Pancreas (tissue), 10 donors: ENCODE measurements at places on chromosomes 2 and 18.

DNA sequence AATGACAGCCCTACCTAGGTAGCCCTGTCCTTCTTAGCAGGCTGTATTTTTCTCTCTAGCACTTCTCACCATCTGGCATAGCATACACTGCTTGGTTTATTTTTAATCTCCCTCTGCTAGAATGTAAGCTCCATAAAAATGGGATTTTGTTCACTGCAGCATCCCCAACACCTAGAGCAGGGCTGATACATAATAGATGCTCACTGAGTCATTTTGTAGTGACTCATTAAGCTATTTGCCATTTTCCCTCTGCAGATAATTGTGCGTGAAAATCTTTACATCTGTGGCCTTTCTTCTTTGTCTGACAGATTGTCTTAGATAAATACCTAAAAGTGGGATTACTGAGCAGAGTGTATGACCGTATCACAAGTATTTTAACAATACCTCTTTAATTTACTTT is 82.5 kb downstream of the CERS6 start:
- DNase-seq, result no peak

GRCh38 chr2:208545403-208546042 is 138.9 kb downstream of the PTH2R start:
- no peak for DNase-seq

GRCh38 chr18:29248805-29249204 is 1071.9 kb upstream of the CDH2 start:
- DNase-seq, result no peak

DNA sequence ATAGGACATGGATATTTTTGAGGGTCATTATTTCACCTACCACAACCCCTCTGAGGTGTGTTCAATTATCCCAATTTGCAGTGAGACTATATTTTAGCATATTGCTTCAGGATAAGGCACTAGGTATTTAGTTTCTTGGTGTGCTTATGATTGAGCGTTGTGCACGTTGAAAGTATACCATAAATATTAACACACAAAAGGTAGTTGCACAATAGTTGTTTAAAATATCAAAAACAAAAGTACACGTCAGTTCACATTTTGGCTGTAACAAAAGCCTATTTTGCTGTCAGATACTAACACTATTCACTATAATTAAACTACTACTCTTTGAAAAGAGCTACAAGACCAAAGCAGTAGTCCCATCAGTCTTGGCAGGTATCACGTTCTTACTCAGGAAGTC is 367.5 kb downstream of the DSC3 start:
- no peak for DNase-seq

- no peak for DNase-seq
Measured at GRCh38 chr2:33344230-33344629, 132.2 kb upstream of the RASGRP3 start.
